ENCODE measurements at places on chromosomes 16 and 17.

- no peak for DNase-seq
Observed at GRCh38 chr17:72657467-72658317, 434.8 kb downstream of the SLC39A11 start.

DNA sequence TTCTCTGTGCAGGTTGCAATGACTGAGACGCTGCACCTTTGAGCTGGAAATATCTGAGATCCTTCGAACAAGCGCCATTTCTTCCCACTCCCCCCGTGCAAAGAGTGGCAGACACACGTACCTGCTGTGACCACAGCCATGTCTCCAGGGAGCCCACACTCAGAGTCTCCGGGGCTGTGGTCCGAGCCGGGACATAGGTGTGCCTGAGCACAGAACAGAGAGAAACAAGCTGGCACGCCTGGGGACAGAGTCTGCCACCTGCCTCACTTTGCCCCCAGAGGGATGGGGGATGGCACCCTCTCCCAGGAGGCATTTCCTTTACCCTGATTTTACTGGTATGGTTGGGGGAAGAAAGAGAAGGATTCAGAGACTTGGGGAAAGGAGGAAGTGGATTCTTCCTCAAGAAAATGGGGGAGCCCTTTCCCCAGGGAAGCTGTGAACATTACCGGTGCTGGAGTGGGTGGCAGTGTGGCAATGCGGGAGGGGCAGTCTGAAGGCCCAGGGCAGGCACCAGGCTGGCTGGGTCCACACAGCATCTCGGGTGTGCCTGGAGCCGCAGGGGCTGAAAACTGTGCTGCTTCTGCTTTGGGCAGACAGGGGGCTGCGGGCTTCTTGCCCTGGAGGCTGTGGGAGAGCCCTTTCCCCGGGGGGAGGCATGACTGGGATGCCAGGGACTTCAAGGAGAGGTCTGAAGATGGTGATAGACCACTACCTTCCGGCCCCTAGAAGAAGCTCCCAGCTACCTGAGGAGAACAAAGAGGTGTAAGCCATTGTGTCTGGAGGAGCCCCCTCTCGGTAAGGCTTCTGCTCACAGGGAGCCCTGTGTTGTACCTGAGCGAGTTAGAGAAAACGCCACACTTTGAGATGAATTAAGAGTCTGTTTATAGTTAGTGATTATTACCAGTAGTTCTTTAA lies 6.6 kb upstream of the PIK3R6 start:
- no peak for DNase-seq

- no peak for DNase-seq
Observed at GRCh38 chr16:47052666-47053640, 79.5 kb upstream of the DNAJA2 start.

DNA sequence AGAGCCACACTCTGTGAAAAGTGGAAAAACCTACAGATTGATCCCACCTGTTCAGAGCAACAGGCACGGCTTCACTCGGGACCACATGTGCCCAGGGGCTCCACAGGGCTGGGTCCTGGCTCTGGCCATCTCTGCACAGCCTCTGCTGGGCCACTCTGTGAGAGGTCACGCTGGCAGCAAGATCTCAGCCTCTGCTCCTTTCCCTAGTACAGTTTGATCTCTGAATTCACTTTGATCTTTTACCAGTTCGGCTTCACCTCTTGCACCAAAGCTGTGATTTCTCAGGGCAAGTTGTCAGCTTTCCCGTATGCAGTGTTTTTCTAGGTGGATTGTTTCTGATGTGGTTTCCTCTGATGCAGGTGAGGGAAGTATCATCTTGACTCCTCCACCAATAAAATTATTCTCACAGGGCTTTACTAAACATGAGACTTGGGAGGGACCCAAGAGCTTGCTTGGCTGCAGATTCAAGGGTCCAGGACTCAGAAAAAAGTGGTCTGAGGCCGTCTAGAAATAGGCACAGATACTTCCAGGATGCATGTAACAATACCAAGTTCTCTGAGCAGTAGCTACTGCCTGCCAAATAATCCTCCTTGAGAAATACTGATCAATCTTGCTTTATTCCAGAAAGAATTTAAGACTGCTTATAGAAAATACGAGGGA lies 24.0 kb upstream of the ALDH3A1 start:
- DNase-seq: no peak

GRCh38 chr16:50267651-50268050 lies 1.3 kb downstream of the ADCY7 start:
- no peak for DNase-seq

DNA sequence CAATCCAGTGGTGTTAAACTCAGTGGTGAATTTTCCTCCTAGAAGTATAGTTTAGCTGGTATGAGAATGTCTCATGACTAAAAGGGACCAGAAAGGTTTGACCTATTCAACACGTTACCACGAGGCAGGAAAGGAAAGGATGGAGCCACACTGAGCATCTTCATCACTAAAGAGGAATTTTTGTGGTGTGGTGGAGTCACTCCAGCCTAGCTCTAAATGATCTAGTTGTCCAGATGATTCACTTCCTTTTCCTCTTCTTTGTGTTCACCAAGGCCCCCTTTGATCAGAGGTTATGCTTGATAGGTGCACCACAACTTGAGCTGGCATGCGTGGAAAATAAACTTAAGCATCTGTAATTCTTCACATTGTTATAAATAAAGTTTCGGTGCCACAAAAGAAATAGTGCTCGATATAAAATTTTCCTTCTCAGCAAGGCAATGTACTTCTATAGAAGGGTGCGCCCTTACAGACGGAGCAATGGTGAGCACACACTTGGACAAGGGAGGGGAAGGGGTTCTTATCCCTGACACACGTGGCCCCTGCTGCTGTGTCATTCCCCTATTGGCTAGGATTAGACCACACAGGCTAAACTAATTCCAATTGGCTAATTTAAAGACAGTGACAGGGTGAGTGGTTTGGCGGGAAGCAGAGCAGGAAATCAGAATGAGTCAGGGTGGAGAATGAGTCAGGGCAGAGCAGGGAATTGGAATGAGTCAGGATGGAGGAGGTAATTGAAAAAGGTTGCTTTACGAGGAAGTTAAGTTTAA lies 254.6 kb downstream of the HS3ST3A1 start:
- no peak for DNase-seq

- no peak for DNase-seq
Observed at GRCh38 chr16:14303639-14304394, 232.7 kb downstream of the MRTFB start.

GRCh38 chr16:88743693-88744576 lies 37.6 kb downstream of the CTU2 start:
- no peak for DNase-seq

DNA sequence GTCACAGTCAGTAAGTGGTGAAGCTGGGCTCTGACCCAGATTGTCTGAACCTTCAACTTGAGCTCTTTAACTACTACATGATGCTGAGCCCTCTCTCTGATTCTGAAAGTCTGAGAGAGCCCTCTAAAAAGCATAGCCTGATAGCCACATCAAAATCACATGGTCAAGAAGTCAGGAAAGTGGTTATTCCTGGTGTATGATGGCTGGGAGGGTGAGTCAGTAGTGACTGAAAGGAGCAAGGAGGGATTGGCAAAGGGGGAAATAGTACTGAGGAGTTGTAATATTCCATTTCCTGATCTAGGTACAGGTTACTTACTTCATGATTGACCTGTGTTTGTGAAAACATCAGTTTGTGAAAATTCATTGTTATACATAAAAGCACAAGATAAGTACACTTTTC lies 89.1 kb downstream of the SSH2 start:
- no peak for DNase-seq

DNA sequence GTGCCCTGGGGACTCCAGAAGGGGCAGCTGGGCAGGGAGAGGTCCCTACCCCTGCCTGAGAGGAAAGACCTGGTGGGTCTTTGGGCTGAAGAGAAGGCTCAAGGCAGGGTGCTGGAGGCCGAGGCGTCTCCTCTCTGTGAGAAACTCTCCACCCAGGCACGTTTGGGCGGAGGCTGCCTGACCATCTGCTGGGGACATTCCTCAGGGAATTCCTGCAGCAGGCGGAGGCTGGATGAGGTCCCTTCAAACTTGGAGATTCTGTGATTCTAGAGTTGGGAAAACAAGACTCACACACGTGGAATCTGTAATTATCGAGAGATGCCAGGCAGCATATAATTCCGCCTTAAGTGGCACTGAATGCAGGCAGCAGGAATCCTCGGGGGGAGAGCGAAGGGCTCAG lies 21.1 kb upstream of the PHF12 start:
- no peak for DNase-seq

DNA sequence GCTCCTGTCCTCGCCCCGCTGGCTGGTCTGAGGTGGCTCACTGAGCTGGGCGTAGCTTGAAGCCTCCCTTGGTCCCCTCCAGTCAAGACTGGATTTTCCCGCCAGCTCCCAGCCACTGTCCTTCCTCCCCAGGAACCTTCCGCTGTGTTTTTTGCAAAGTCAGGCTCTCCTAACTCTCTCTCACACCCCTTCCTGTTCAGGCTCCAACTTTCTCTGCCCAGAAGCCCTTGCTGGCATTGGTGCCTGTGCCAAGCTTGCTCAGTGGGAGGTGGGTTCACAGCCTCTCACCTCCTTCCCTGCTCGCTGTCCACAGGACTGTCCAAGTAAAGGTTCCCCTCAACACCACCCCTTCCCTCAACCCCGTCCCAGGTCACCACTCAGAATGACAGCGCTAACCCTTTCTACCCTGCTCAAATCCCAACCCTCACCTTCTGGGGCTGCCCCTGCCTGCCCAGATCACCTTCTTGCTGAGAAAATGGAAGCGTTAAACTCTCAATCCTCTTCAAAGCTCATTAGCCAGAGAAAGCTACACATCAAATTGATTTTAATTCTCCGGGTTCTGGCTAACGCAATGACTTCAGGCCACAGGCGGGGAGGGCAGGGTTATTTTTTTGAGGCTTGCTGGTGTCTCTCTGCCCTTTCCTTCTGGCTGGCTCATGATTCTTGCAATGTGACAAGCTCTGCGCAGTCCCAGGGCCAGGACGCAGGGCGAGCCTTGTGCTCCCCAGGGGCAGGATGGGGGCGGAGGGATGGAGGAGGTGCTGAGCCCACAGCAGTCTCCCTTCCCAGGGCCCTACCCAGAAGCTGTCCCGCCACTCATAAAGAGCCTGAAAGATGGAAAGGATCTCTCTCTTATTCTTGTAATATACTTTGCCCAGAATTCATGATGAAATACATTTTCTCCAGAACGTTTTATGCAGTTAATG lies 357.2 kb upstream of the TNRC6C start:
- DNase-seq: no peak

GRCh38 chr16:25219070-25219737 lies 2.5 kb downstream of the AQP8 start:
- DNase-seq: no peak

GRCh38 chr16:30470632-30470995 lies 1.9 kb upstream of the ITGAL start:
- DNase-seq: no peak

DNA sequence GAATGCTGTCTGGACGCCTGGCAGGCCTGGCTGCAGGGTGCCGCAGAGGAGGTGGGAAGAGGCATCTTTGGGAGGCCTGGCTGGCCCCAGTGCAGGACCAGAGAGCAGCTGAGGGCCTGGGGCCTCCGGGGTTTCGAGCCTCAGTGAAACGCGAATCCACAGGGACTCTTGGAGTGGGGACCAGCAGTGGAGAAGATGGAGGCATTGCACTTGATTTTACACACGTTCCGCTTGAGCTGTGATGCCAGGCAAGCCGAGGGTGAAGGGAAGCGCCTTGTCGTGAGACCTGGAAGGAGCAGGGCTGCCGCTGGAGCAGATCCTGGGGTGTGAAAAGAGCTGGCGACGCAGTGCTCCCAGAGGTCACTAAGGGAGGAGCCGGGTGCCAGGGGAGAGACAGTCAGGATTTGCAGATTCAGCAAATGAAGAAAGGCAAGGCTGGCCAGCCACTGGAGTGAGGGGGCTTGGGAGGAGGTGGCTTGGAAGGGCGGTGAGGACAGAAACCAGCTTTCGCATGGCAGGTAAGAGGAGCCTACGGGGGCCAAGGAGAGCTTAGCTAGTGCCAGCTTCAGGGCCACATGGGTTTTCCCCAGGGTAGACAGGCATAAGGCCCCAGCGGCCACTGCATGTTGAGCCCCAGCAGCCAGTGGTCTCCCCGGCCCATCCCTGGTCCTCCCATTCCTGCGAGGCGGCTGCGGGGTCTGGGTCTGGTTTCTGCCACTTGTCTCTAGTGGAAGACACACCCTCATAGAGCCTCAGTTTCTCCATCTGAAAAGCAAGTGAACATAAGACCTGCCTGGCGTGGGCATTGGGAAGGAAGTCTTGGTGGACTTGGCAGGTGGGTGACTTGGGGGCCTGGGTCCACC lies 175.2 kb upstream of the CHMP6 start:
- DNase-seq: no peak

DNA sequence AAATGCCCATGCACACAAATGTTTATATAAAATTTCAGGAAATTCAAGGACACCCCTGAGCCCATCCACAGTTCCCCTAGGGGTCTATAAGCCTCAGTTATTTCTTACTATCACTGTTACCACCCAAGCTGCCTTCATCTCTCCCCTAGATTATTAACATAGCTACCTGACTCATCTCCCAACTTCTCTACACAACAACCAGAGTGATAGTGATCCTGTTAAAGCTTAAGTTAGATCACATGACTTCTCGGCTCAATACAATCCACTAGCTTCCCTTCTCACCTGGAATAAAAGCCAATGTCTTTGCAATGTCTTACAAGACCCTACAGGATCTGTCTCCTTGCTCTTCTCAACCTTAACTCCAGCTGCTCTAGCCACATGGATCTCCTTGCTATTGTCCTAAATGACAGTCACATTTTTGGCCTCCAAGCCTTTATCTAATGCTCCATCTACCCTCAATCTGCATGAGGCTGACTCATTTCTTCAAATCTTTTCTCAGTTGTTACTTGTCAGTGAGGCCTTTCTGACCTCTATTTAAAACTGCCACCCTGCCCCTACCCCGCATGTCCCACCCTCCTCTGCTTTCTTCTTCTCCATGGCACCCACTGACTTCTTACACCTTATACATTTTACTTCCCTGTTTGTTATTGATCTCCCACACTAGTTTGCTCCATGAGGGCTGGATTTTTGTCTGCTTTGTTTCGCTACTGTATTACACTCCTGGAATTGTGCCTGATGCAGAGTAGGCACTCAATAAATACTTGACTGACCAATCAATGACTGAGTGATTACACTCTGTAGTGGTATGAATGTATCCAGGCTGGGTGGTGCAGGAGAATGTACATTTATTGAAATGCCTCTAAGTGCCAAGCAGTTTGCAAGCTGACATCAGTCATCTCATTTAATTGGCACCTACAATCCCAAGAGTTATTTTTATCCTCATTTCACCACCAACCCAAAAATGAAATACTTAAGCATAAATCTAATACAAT lies 5.2 kb upstream of the LIG3 start:
- no peak for DNase-seq

Data from SK-N-MC (cell line).